ENCODE measurements at places on chromosomes 4 and X. TPM values are rescaled to one million over a fixed set of nuclear protein-coding genes. Genes with fewer than 3 reads are reported as not detected.

Gene NUP62CL
- 4.3 TPM for total RNA-seq

GRCh38 chr4:13902146-13902545 is 274.6 kb upstream of the BOD1L1 start:
- H3K27ac ChIP-seq: no peak overlapping the region
- no peaks in the 10 kb centered on the region for H3K36me3 ChIP-seq
- no peak for DNase-seq

Gene PTPN13
- 34.9 TPM for total RNA-seq

GRCh38 chrX:71533851-71534561 is 1.1 kb downstream of the OGT start:
- H3K36me3 ChIP-seq: peaks cover 30% of the 10 kb centered on the region
- H3K27ac ChIP-seq: peak overlapping the region; percentile 12
- DNase-seq: peak; percentile 42
- H3K4me1 ChIP-seq: no peaks in the 10 kb centered on the region
- peak overlapping the region; percentile 92 for H3K4me3 ChIP-seq

Gene UCP1
- not detected for total RNA-seq

Gene BEX2
- 34.2 TPM for total RNA-seq

Gene STATH
- not detected for total RNA-seq

Gene TLL1
- not detected for total RNA-seq

Gene SHROOM2
- 15.3 TPM for total RNA-seq

DNA sequence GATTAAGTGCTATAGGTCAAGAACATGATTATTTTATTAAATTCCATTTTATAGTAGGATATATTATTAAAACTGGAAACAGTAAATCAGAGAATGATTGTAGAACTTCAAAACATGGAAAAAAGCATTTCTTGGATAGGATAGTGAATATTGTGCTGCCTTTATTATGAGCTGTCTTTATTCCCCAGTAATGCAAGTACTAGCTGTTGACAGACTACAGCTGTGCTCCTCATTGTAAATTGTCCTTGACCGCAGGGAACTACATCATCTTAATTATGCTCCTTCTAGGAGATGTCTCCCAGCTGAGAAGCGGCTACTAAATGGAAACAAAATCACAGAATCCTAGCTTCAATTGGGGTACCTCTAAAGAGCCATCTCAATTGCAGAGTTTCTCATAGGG is 1457.2 kb upstream of the PCDH7 start:
- no peaks in the 10 kb centered on the region for H3K27me3 ChIP-seq
- no peak overlapping the region for H3K27ac ChIP-seq
- H3K36me3 ChIP-seq: no peaks in the 10 kb centered on the region
- DNase-seq: no peak
- no peaks in the 10 kb centered on the region for H3K4me1 ChIP-seq
- H3K4me3 ChIP-seq: no peak overlapping the region

GRCh38 chr4:110452546-110452945 is 23.4 kb upstream of the ENPEP start:
- H3K36me3 ChIP-seq: no peaks in the 10 kb centered on the region
- no peaks in the 10 kb centered on the region for H3K27me3 ChIP-seq
- no peak overlapping the region for H3K27ac ChIP-seq
- DNase-seq: no peak
- H3K4me3 ChIP-seq: no peak overlapping the region

- DNase-seq: no peak
- H3K27ac ChIP-seq: no peak overlapping the region
- no peaks in the 10 kb centered on the region for H3K4me1 ChIP-seq
- 0 out of 3 replicates have a peak, but pooled peaks cover 1% of the 10 kb centered on the region for H3K36me3 ChIP-seq
- H3K4me3 ChIP-seq: no peak overlapping the region
These were observed 128.4 kb downstream of the RNF150 start for GRCh38 chr4:141004823-141005222.

DNA sequence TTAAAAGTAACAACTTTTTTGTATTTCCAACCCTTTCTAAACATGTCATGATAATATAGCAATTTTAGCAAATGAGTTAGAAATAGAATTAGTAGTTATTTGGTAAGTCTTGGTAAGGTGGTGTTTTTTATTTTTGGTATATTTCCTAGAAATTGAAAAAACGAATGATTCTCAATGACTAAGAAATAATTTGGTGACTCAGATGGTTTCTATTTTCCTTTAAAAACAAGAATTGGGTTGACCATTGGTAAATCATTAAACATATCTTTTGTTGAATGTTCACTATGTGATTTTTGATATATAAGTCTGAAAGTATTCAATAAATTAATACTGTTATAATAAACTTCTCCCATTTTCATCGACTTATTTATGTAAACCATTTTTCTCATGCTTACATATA is 206.2 kb upstream of the BANK1 start:
- H3K4me1 ChIP-seq: no peaks in the 10 kb centered on the region
- no peaks in the 10 kb centered on the region for H3K27me3 ChIP-seq
- DNase-seq: no peak
- H3K36me3 ChIP-seq: no peaks in the 10 kb centered on the region

Gene NOA1
- 22.2 TPM for total RNA-seq

Gene TCEAL7
- total RNA-seq: 2.7 TPM

DNA sequence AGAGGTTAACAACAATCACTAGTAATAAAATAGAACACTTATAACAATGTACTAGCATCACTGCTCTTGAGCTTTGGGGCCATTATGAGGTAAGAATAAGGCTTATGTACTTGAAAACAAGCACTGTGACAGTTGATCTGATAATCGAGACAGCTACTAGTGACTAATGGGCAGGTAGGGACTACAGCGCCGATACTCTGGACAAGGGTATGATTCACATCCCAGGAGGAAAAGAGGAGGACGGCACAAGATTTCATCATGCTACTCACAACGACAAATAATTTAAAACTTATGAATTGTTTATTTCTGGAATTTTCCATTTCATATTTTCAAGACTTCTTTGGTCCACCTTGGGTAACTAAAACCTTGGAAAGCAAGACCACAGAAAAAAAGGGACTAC is 62.3 kb downstream of the FAM184B start:
- DNase-seq: no peak
- no peaks in the 10 kb centered on the region for H3K27me3 ChIP-seq
- 0 out of 3 replicates have a peak, but pooled peaks cover 2% of the 10 kb centered on the region for H3K36me3 ChIP-seq
- peaks cover 4% of the 10 kb centered on the region for H3K4me1 ChIP-seq
- no peak overlapping the region for H3K27ac ChIP-seq
- no peak overlapping the region for H3K4me3 ChIP-seq

Gene SSX3
- total RNA-seq: not detected

Gene ANAPC4
- 38.8 TPM for total RNA-seq

Gene NAP1L3
- total RNA-seq: 89.6 TPM

DNA sequence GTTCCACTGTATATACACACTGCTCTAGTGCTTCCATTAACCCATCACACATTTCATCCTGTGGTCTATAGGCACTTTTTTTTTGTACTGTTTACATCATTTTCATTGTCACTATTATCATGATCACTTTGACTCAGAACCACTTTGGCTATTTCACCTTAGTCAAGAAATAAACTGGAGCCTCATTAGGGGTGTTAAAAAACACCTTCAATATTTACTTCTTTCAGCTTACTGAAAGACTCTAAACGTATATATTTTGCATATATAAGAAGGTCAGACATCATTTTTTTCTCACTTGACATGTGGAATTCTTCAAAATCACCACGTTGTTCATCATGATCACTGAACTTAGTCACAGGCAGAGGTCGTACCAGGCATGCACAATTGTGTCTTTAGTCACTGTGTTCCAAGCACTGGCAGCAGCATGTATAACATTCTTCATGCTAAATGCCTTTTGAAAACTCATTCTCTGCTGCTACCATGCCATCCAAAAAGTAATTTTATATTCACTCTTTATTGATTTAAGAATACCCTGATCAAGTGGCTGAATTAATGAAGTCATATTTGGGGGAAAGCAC is 229.2 kb upstream of the ARSJ start:
- H3K27ac ChIP-seq: no peak overlapping the region
- no peak for DNase-seq
- no peaks in the 10 kb centered on the region for H3K4me1 ChIP-seq
- no peak overlapping the region for H3K4me3 ChIP-seq
- H3K27me3 ChIP-seq: no peaks in the 10 kb centered on the region
- no peaks in the 10 kb centered on the region for H3K36me3 ChIP-seq

Gene RBMXL3
- not detected for total RNA-seq

Gene ARSJ
- 1.1 TPM for total RNA-seq

GRCh38 chrX:53456254-53456653 is 22.1 kb upstream of the HSD17B10 start:
- H3K4me1 ChIP-seq: no peaks in the 10 kb centered on the region
- no peak overlapping the region for H3K27ac ChIP-seq
- no peaks in the 10 kb centered on the region for H3K27me3 ChIP-seq
- no peaks in the 10 kb centered on the region for H3K36me3 ChIP-seq

Gene HTN1
- not detected for total RNA-seq

Gene ADH6
- not detected for total RNA-seq

Gene RHOH
- total RNA-seq: 7.1 TPM

Gene WFS1
- total RNA-seq: 17.5 TPM

- no peaks in the 10 kb centered on the region for H3K36me3 ChIP-seq
- DNase-seq: peak; percentile 87
- H3K4me1 ChIP-seq: peaks cover 11% of the 10 kb centered on the region
- peak overlapping the region; percentile 76 for H3K27ac ChIP-seq
- H3K27me3 ChIP-seq: no peaks in the 10 kb centered on the region
- peak overlapping the region; percentile 43 for H3K4me3 ChIP-seq
These were observed 50.1 kb downstream of the RXFP1 start for GRCh38 chr4:158571736-158572135.

Measured in H9 (cell line).